ENCODE measurements at places on chromosomes 6 and 20.

- DNase-seq = no peak
Measured at GRCh38 chr6:71766796-71767195, 119.6 kb upstream of the RIMS1 start.

DNA sequence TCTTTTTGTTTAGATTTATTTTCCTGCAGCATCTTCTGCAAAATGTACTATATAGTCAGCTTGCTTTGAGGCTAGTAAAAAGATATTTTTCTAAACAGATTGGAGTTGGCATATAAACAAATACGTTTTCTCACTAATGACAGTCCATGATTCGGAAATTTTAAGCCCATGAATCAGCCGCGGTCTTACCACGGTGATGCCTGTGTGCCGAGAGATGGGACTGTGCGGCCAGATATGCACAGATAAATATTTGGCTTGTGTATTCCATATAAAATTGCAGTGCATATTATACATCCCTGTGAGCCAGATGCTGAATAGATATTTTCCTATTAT lies 3.2 kb downstream of the FOXC1 start:
- DNase-seq = no peak

DNA sequence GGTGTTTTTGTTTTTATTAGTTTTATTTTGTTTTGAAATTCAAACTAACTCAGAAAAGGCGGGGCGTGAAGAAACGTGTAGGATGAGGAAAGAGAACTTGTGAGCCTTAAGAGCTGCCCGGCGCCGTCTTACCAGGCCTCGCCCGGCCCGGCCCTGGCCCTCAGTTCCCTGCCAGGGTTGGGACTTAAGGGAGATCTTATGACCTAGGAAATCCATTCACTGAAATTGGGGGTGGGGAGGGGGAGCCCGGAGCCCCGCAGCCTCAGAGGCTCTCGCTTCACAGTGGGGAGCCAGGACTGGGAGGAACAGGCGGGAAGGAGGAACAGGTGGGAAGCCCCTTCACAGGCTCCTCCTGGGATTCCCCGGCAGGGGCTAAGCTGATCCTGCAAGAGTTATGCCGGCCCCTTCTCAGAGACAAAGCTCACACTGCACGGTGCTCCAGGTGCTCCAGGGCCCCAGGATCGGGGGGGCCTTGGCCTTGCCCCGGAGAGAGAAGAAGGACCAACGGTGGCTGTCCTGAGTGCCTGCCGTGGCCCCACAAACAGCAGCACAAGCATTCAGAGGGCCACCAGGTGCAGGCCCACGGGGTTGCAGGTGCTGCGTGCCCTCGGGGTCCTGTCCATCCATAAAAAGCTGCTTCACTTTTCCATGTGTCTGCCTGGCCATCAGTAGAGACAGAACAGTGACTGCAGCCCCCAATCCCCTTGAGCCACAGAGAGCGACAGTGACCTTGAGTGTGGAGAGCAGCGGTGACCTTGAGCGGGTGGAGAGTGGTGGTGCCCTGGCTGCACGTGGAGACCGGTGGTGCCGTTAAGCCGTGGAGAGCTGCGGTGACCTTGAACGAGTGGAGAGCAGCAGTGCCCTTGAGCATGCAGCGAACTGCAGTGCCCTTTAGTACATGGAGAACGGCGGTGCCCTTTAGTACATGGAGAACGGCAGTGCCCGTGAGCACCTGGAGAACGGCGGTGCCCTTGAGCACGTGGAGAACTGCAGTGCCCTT lies 152.7 kb downstream of the DLL1 start:
- DNase-seq = no peak

- DNase-seq = no peak
Measured at GRCh38 chr6:132365281-132365907, 35.9 kb downstream of the MOXD1 start.

- DNase-seq = no peak
Measured at GRCh38 chr6:114830515-114830914, 487.7 kb upstream of the HS3ST5 start.

DNA sequence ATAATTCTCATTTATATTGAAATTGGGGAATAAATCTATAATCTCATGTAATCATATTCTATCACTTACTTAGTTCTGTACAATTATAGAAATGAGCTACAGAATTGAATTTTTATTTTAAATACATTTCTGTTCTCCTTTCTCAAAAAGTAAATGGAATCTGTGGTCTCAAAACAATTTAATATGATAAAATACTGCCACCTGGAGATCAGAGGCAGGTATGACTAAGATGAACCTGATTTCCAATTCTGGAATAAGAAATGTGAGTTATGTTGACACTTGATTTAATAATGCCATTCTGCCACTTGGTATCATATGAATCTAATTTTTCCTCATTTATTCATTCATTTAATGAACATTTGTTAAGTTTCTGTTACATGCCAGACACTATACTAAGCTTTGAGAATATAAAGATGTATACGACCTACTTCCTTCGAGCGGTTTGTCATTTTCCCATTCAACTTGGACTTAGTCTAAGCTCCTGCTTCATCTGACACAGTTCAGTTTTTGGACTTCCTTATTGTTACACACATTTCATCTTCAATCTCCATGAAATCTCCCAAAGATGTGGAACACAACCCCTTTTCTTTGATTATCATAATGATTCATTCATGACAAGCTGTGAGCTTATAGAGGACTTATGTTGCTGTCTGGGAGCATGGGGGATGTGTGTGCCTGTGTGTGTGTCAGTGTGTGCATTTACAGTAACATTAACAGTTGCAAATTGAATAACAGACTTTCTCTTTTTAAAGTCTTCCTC lies 7.5 kb upstream of the CCDC28A start:
- DNase-seq = peak; percentile 3

GRCh38 chr20:19501476-19502115 lies 256.5 kb upstream of the RIN2 start:
- DNase-seq = no peak

DNA sequence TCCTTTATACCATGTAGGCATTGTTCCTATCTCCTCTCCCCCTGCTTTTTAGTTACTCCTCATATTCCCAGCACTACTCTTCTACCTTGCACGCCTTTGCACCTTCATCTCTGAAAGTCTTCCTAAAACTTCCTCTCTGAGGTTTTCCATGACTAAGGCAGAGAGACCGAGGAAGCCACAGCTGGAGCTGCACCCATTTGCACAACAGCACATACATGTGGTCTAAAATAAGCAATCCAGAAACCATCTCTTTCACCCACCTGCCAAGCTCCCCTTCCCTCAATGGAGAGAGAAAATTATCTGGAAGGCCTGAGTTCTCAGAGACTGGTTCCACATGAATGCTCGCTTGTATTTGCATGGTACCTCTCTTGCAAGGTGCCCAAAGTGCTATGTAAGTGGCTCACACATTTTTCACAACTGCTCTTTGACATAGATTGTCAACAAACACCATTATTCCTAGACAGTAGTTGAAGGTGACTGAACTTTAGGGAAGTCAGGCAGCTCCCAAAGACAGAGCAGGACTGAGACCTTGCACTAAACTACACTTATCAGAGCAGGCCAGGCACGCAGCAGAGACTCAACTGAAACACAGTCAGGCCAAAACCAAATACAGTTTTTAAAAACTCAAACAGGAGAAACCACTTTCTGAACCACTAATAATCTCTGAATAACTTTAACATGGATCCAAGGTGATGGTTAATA lies 313.2 kb downstream of the TFAP2A start:
- DNase-seq = no peak

DNA sequence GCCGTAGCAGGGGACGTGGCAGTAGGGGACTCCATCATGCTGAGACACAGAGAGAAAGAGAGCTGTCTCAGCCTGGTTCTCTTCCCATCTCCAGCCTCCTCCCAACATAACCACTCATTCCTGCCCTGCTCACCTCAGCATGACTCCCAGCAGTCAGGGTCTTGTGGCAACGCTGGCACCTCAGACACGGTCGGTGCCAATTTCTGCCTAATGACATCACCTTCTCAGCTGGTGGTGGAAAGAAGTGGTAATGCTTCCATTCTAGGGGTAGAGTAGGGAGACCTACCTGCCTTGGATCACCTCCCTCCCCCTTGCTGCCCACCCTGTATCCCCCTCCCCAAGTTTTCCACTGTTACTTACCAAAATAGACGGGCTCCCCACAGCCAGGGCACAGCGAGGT lies 2.5 kb downstream of the CRIP3 start:
- no peak for DNase-seq

- no peak for DNase-seq
Measured at GRCh38 chr6:52522655-52523054, 54.2 kb downstream of the TRAM2 start.

- DNase-seq = no peak
Measured at GRCh38 chr6:71091956-71092355, 135.1 kb upstream of the B3GAT2 start.

DNA sequence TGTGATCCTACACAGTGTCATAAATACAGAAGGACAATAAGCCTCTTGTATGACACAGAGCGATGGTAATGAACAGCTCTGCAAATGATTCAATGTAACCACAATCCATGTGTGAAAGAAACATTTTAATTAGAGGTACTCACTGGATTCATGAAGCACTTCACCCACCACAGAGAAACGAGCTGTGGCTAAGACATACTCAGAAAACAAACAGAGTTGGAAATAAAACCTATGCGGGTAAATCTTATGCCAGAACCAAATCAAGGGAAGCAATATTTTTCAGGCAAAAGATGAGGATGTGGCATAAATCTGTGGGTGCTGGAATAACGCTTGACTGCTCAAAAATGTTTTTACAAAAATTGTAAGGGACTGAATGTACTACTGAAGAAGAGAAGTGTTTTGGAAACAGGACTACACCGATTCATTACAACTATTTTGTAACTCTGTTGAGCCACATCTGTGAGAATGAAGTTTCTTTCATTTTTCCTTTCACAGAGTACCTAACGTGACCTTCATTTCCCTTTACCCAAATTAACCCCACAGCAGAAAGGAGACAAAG lies 112.1 kb downstream of the WDR27 start:
- DNase-seq = no peak

- no peak for DNase-seq
Measured at GRCh38 chr6:73644941-73645591, 8.7 kb downstream of the SLC17A5 start.

DNA sequence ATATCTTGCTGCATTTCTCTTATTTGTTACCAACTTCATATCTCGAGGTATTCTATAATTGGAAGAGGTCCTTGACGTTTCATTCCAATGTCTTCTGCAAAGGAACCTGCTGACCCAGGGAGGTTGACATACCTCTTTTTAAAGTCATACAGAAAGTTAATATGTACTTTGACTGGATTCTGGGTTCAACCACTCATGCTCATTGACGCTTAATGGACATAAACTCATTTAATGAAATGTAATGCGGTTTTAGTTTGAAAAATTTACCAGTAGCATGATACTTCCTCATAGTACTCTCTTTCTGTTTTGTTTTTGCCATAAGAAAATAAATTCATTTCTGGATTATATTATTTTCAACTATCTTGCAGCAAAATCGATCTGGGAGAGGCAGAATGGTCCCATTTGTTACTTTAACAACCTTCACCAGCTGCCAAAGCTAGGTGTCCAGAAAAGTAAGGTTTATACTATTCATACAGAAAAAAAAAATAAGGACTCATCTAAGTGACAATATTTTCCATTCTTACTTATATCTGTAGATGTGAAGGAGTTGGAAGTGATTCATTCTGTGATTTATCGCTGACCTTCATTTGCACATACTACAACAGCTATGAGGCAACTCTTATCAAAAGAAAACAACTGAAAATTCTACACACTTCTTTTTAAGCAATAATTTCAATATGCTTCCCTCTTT lies 101.6 kb downstream of the ATXN1 start:
- no peak for DNase-seq

- no peak for DNase-seq
Measured at GRCh38 chr6:20998748-20999448, 464.6 kb downstream of the CDKAL1 start.

Data from NCI-H1092 (cell line).